ENCODE measurements at places on chromosomes 7 and 10.
A peak's percentile ranks its signal among the peaks of the same experiment; 100 is the strongest.

- H3K4me1 ChIP-seq, result no peaks in the 10 kb centered on the region
- H3K27ac ChIP-seq, result no peak overlapping the region
- no peaks in the 10 kb centered on the region for H3K27me3 ChIP-seq
These were observed 570.6 kb downstream of the GRM8 start for GRCh38 chr7:126682176-126682575.

GRCh38 chr10:11175823-11176243, 158.2 kb downstream of the CELF2 start:
- H3K27me3 ChIP-seq, result no peaks in the 10 kb centered on the region
- H3K4me1 ChIP-seq, result peaks cover 51% of the 10 kb centered on the region
- peak overlapping the region; percentile 93 for H3K4me3 ChIP-seq
- peak; percentile 72 for DNase-seq

DNA sequence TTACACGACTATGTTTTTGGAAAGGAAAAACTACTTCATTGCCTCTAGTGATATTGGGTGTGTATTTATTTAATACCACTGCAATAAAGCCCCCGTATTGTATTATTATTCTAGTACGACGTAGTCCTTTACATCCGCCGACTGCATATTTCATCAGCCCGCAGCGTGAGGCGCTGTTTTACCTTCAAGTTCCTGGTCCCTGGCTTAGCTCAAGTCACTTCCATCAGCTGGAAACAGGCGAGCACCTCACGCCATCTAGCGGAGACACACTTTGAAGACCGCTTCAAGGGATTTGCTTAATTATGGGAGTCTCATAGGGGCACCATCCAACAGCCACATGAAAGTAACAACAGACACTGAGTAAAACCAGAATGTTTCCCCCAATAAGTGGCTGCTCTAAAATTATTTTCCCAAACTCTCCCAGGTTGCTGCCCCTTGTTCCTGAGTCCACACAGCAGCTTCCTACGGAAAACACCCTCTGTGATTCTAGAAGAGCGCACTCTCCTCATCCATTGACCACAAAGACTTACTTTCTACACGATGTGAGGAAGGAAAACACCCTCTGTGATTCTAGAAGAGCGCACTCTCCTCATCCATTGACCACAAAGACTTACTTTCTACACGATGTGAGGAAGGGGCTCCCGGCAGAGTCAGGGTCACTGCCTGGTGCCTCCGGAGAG, 15.7 kb upstream of the ITIH2 start:
- no peak overlapping the region for H3K27ac ChIP-seq
- H3K4me1 ChIP-seq, result no peaks in the 10 kb centered on the region
- H3K4me3 ChIP-seq, result no peak overlapping the region
- DNase-seq, result peak; percentile 89

- no peak overlapping the region for H3K4me3 ChIP-seq
- no peak overlapping the region for H3K27ac ChIP-seq
- no peaks in the 10 kb centered on the region for H3K27me3 ChIP-seq
- H3K4me1 ChIP-seq, result no peaks in the 10 kb centered on the region
- no peak for DNase-seq
These were observed 553.9 kb downstream of the CNTNAP2 start for GRCh38 chr7:146670532-146670931.

DNA sequence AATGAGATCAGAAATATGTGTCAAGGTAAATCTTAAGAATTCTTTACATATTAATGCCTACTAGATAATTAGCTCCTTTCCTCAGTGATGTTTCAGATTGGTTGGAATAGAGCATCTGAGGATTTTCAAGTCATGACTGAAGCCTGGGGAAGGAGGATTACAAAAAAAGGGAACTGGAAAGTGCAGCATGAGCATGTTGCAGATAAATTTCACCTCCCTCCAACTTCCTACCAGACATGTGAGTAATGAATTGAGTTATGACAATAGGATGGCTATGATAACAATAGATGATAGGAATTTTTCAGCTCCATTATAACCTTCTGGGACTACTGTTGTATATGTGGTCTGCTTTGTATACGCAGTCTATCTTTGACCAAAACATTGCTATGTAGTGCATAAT, 104.2 kb upstream of the RAB18 start:
- no peaks in the 10 kb centered on the region for H3K27me3 ChIP-seq
- DNase-seq, result no peak
- no peaks in the 10 kb centered on the region for H3K36me3 ChIP-seq
- H3K4me3 ChIP-seq, result no peak overlapping the region

GRCh38 chr10:61669849-61670248, 7.1 kb downstream of the CABCOCO1 start:
- no peaks in the 10 kb centered on the region for H3K27me3 ChIP-seq
- H3K27ac ChIP-seq, result no peak overlapping the region
- H3K4me3 ChIP-seq, result no peak overlapping the region
- H3K4me1 ChIP-seq, result peaks cover 8% of the 10 kb centered on the region

DNA sequence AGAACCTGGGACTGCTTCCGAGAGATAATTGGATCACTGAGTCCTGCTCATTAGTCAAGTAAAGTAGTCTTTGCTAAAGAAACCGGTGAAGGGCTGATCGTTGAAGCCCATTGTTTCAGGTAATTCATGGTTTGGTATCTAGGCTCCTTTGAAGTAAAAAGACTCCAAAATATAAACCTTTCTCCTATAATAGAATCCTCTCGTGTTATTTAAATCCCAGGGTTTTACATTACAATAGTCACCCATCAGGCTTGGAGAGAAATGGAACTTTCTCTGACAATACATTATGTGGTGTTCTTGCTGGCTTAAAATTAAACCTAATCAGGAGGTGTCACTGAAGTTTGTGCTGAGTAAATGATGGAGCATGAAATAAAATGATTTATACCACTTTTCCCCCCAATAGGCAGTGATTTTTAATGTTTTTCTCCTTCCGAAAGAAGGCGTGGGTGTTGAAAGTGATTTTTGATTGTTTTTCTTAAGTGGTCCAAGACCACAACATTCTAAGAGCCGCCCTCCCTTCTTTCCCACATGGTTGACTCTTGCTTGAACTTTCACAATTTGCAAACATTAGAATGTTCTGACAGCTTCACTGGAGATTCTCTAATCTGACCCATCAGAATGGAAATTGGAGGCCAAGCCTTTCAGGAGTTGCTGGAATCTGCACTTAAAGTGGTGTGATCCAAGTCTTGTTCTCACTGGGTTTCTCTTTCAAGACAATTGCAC, 44.2 kb downstream of the LRMDA start:
- H3K4me1 ChIP-seq, result no peaks in the 10 kb centered on the region
- H3K4me3 ChIP-seq, result no peak overlapping the region
- no peak overlapping the region for H3K27ac ChIP-seq
- no peaks in the 10 kb centered on the region for H3K27me3 ChIP-seq

GRCh38 chr7:93725954-93726353, 151.4 kb upstream of the CALCR start:
- no peak for DNase-seq
- H3K4me1 ChIP-seq, result no peaks in the 10 kb centered on the region
- no peaks in the 10 kb centered on the region for H3K36me3 ChIP-seq
- H3K27me3 ChIP-seq, result no peaks in the 10 kb centered on the region
- H3K4me3 ChIP-seq, result no peak overlapping the region

DNA sequence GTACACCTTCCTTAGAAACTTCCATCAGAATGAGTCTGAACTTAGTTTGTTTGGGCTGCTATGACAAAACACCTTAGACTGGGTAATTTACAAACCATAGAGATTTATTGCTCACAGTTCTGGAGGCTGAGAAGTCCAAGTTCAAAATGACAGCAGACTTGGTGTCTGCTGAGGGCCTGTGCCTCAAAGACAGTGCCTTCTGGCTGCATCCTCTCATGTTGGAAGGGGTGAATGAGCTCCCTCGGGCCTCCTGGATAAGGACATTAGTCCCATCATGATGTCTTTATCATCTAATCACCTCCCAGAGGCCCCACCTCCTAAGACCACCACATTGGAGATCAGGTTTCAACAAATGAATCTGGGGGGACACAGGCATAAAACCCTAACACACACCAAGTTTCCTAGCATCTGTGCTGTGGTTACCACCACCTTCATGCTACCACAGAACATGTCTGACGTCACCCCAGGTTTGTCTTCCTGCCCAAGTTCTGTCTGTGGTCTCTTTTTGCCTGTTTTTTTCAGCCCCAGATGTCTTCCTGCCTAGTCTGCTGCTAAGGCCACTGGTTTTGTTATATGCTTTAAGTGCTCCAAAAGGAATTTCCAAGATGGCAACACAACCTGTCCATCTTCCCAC, 150.9 kb upstream of the COBL start:
- peak; percentile 10 for DNase-seq
- no peaks in the 10 kb centered on the region for H3K36me3 ChIP-seq
- no peak overlapping the region for H3K27ac ChIP-seq
- H3K27me3 ChIP-seq, result no peaks in the 10 kb centered on the region
- no peaks in the 10 kb centered on the region for H3K4me1 ChIP-seq

- DNase-seq, result peak; percentile 63
- no peak overlapping the region for H3K4me3 ChIP-seq
- no peaks in the 10 kb centered on the region for H3K36me3 ChIP-seq
- no peaks in the 10 kb centered on the region for H3K4me1 ChIP-seq
- H3K27ac ChIP-seq, result no peak overlapping the region
- H3K27me3 ChIP-seq, result no peaks in the 10 kb centered on the region
These were observed 1156.3 kb downstream of the SORCS3 start for GRCh38 chr10:105797234-105797890.

- no peaks in the 10 kb centered on the region for H3K4me1 ChIP-seq
- DNase-seq, result no peak
- no peak overlapping the region for H3K4me3 ChIP-seq
- no peak overlapping the region for H3K27ac ChIP-seq
- no peaks in the 10 kb centered on the region for H3K27me3 ChIP-seq
These were observed 584.9 kb downstream of the GRM8 start for GRCh38 chr7:126667742-126668366.

DNA sequence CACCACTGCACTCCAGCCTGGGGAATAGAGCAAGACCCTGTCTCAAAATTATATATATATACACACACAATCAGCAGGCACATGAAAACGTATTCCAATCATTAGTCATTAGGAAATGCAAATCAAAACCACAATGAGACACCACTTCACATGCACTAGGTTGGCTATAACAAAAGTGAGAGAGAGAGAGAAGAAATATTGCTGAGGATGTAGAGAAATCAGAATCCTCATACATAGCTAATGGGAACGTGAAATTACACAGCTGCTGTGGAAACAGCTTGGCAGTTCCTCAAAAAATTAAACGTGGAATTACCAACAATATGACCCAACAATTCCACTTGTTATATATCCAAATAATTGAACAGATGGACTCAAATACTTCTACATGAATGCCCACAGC, 43.3 kb upstream of the CNNM1 start:
- no peak overlapping the region for H3K27ac ChIP-seq
- no peak for DNase-seq
- no peaks in the 10 kb centered on the region for H3K4me1 ChIP-seq
- no peak overlapping the region for H3K4me3 ChIP-seq
- no peaks in the 10 kb centered on the region for H3K36me3 ChIP-seq

- H3K27me3 ChIP-seq, result peaks cover 9% of the 10 kb centered on the region
- no peak overlapping the region for H3K27ac ChIP-seq
- H3K4me3 ChIP-seq, result peak overlapping the region; percentile 71
- 0 out of 2 replicates have a peak, but pooled peaks cover 6% of the 10 kb centered on the region for H3K4me1 ChIP-seq
- H3K36me3 ChIP-seq, result no peaks in the 10 kb centered on the region
- peak; percentile 30 for DNase-seq
These were observed 486 bp downstream of the CACNA2D1 start for GRCh38 chr7:82443036-82443546.

DNA sequence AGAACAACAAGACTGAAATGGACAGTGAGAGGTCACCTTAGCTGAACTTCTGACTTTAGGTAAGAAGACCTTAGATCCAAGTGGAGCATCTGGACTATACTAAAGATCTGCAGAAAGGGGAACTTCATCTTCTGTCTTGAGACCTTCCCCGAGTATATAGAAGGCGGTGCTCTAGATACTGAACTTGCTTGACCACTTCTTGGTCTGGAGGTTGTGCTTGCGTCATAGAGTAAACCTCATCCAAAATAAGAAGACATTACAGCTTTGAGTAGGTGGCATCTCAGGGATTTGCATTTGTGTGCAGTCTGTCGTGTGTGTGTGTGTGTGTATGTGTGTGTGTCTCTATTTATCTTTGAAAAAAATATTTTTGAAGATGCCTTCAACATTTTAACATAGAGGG, 157.5 kb downstream of the CHN2 start:
- no peak for DNase-seq
- no peaks in the 10 kb centered on the region for H3K4me1 ChIP-seq
- no peaks in the 10 kb centered on the region for H3K36me3 ChIP-seq
- no peaks in the 10 kb centered on the region for H3K27me3 ChIP-seq

DNA sequence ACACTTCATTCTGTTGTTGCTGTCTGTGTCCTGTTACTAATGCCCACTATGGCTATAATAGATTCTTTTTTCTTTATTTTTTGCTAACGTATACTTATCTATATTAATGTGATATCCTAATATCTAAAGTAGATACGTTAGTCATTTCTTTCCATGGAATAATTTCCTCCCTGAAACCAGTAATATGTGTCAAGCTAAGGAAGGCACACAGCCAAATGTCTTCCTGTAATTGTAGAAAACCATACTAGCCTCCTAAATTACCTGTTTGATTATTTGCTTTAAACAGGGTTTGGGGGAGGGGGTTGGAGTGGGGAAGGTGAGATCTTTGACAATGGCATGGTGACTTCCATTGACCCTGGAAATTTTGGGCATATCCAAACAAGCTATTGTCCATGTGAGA, 56.4 kb downstream of the THNSL1 start:
- H3K36me3 ChIP-seq, result no peaks in the 10 kb centered on the region
- no peak overlapping the region for H3K27ac ChIP-seq
- no peak overlapping the region for H3K4me3 ChIP-seq
- no peaks in the 10 kb centered on the region for H3K27me3 ChIP-seq
- no peaks in the 10 kb centered on the region for H3K4me1 ChIP-seq
- DNase-seq, result no peak

GRCh38 chr10:77601488-77601887, 36.1 kb downstream of the KCNMA1 start:
- H3K27ac ChIP-seq, result no peak overlapping the region
- no peaks in the 10 kb centered on the region for H3K27me3 ChIP-seq
- H3K36me3 ChIP-seq, result no peaks in the 10 kb centered on the region

- H3K4me3 ChIP-seq, result no peak overlapping the region
- no peaks in the 10 kb centered on the region for H3K27me3 ChIP-seq
- DNase-seq, result no peak
These were observed 173.3 kb downstream of the SLC16A9 start for GRCh38 chr10:59536167-59537014.

DNA sequence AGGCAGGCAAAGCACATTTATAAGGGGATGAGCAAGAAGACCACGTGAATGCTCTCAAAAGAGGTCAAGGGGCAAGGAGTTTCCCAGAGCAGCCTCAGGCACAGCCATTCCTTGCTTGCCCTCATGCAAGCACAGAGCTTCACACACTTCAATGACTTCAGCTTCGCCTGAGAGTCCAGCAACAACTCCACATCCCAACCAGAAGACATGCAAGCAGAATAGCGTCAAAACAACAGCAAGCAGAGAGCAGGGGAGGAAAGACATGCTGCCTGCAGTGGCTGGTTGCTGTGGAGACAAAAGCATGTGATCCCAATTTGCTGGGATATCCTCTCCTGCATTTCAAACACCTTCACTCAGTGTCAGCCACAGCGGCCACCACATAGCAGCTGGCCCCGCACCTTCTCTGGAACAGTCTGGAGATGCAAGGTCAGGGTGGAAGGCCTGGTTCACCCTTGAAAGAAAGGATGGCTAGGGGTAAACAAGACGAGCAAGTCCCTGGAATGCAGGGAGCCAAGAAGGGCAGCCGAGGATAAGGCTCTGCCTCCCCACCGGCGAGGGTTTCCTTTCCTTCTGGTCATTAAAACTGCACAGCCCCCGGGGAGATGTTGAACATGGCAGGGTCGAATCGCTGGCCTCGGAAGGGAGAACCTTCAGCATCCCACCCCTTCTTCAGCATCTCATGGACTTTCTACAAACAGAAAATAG, 60.2 kb upstream of the CAMK2B start:
- no peak for DNase-seq
- no peaks in the 10 kb centered on the region for H3K36me3 ChIP-seq
- no peak overlapping the region for H3K4me3 ChIP-seq
- no peak overlapping the region for H3K27ac ChIP-seq
- no peaks in the 10 kb centered on the region for H3K4me1 ChIP-seq

Measured in MM.1S (cell line).